Tibial nerve (tissue), 4 donors: ENCODE measurements at places on chromosomes 5 and 9. TPM values are rescaled to one million over a fixed set of nuclear protein-coding genes. Genes with fewer than 3 reads are reported as not detected.

DNA sequence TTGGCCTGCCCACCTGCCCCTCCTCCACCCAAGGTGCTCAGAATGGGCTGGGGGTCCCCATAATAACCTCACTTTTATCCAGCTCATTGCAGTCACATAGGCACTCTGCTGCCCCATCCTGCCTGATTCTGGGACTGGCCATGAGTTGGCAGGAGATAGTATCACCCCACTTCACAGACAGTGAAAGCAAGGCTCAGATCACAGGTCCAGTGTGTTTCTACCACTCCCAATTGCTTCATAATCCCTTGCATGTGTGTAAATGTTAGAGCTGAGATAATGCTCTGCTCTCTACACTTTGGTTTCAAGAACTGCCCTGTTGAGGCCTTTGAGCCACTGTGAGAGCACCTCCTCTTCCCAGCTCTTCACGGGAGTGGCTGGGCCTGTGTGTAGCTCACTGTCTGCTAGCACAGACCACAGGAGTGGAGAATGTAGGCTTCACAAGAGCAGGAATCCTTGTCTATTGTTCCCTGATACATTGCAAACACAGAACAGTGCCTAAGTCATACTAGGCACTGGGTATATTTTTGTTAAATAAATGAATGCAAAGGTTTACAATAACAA lies 8.4 kb downstream of the PCYOX1L start:
- DNase-seq, result no peak
- H3K36me3 ChIP-seq, result peaks cover 6% of the 10 kb centered on the region
- H3K27me3 ChIP-seq, result no peaks in the 10 kb centered on the region
- H3K27ac ChIP-seq, result no peak overlapping the region
- H3K4me3 ChIP-seq, result no peak overlapping the region
- H3K4me1 ChIP-seq, result peaks cover 9% of the 10 kb centered on the region

DNA sequence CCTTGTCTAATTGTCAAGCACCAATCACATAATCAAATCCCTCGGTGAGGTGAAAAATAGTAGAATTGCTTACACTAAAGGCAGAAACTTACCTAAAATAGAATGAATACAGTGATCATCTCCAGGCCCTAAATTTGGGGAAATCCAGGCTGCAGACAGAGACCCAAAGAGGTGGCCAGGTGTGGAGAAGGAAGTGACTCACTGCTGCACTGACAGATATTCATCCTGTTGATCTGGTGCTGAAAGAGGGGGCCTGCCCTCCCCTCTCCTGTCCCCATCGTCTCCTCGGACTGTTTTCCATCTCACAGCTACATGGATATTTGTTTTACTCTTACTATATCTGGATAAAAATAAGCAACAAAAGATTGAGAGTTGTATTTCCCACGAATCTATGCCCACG lies 15.9 kb downstream of the OR2Y1 start:
- no peak for DNase-seq
- H3K36me3 ChIP-seq, result no peaks in the 10 kb centered on the region
- no peak overlapping the region for H3K27ac ChIP-seq

DNA sequence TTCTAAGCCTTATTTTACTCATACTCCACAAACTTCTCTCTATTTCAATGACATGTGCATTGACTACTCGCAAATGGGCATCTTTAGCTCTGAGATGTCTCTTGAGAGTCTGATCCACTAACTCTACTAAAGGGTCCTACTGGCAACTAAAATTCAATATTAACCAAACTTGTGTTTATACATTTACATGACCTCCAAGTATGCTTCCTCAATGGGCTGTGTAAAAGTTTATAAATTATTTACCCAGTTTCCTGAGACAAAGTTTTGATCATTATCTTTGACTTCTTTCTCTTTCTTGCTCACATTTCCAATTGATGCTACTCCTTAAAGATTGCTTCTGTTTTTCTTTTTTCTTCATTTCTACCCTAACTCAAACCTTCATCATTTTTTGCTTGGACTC lies 510.1 kb upstream of the DAB2 start:
- H3K27me3 ChIP-seq, result no peaks in the 10 kb centered on the region
- no peaks in the 10 kb centered on the region for H3K4me1 ChIP-seq
- no peak overlapping the region for H3K27ac ChIP-seq
- no peak overlapping the region for H3K4me3 ChIP-seq
- H3K36me3 ChIP-seq, result no peaks in the 10 kb centered on the region

GRCh38 chr9:5876026-5876425 lies 14.7 kb upstream of the MLANA start:
- H3K27ac ChIP-seq, result no peak overlapping the region
- H3K4me3 ChIP-seq, result no peak overlapping the region
- no peaks in the 10 kb centered on the region for H3K36me3 ChIP-seq
- H3K27me3 ChIP-seq, result no peaks in the 10 kb centered on the region

Gene BAG1
- total RNA-seq, result 126 TPM

DNA sequence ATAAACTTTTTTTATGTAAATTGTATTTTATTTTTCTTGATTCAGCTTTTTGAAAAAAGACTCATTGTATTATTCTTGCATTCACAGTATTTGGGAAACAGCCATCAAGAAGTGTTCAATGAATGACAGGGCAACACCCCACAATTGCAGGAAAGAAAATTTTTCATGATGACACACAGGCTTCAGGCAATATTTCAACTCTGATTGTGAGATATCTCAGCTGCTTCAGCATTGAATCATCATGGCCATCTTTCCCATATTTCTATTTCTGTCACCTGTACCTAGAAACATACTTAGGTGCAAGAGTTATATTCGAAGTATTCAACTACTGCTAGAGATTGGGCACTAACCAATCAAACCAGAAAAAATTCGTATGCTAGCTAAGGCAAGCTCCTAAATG lies 446.0 kb downstream of the ISL1 start:
- DNase-seq, result no peak
- H3K27me3 ChIP-seq, result no peaks in the 10 kb centered on the region
- no peak overlapping the region for H3K4me3 ChIP-seq
- H3K27ac ChIP-seq, result no peak overlapping the region
- no peaks in the 10 kb centered on the region for H3K36me3 ChIP-seq

Gene HSPA9
- 225 TPM for total RNA-seq

Gene C6
- 37.6 TPM for total RNA-seq

DNA sequence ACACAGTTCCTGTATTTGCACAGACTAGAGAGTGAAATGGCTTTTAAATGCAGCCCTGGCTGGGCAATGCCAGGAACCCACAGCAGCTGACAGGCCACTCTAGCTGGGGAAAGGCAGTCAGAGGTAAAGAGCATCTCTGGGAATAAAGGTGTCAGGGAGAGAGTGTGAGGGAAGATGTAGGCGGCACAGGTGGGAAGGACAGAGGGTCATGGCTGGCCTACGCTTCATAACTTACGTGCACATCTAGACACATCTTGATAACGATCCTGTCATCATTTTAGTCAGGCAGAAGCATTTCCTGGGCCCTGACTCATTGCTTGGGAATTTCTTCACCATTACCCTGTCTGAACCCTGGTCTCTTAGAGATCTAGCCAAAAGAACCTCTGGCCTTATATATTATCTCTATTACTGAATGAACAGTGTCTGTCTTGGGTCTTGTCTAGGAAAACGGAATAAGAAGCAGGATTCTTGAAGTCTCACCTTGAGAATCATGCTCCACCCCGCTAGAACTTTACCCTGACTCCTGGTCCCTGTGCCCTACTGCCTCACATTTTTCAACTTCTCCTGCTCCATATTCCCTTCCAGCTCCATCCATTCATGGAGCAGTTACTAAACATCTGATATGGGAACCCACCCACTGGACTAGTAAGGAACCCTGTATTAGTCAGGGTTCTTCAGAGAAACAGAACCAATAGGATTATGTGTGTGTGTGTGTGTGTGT lies 106.4 kb upstream of the ELL2 start:
- H3K4me3 ChIP-seq, result no peak overlapping the region
- DNase-seq, result no peak
- no peaks in the 10 kb centered on the region for H3K27me3 ChIP-seq
- no peaks in the 10 kb centered on the region for H3K4me1 ChIP-seq

Gene PDGFRB
- 171 TPM for total RNA-seq

- H3K27ac ChIP-seq, result no peak overlapping the region
- no peak overlapping the region for H3K4me3 ChIP-seq
- no peak for DNase-seq
These were observed 10.6 kb upstream of the F2RL1 start for GRCh38 chr5:76808141-76808691.

DNA sequence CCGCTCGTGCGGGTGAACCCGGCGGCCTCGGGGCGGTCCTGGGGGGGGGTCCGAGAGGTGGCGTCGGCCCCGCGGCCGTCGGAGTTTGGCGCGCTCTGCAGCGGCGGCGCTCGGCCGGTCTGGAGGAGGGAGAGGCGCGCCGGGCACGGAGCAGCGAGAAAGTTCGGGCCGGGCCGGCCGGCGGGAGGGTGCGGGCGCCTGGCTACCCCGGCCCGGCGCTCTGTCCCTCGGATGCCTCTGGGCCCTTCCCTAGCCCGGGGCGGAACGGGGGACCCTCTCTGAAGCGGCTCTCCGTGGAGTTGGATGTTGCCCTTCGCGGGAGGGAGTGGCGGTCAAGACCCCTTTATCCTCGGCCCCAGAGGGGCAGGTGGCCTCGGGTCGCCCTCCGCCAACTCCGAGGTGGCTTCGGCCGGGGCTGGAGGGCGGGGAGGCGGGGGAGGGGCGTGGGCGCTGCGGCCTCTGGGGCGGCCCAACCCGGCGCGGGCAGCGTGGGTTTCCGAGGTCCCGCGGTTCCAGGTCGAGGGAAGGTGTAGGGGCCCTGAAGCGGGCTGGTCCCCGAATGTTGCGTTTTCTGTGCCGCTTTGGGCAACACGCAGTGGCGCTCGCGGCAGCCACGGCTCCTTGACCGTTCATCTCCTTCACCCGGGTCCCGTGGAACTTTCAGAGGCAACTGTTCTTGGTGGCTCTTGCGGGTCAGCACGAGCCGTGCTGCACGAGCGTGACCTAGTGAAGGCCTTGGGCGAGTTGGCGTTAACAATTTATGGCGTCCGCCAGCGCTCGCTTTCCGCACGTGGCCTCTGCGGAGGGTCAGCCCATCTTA lies 290.5 kb downstream of the DOCK8 start:
- H3K4me3 ChIP-seq, result peak overlapping the region; percentile 38
- no peak for DNase-seq
- H3K27ac ChIP-seq, result peak overlapping the region; percentile 50
- H3K27me3 ChIP-seq, result no peaks in the 10 kb centered on the region

Gene GPR21
- total RNA-seq, result 4.4 TPM

DNA sequence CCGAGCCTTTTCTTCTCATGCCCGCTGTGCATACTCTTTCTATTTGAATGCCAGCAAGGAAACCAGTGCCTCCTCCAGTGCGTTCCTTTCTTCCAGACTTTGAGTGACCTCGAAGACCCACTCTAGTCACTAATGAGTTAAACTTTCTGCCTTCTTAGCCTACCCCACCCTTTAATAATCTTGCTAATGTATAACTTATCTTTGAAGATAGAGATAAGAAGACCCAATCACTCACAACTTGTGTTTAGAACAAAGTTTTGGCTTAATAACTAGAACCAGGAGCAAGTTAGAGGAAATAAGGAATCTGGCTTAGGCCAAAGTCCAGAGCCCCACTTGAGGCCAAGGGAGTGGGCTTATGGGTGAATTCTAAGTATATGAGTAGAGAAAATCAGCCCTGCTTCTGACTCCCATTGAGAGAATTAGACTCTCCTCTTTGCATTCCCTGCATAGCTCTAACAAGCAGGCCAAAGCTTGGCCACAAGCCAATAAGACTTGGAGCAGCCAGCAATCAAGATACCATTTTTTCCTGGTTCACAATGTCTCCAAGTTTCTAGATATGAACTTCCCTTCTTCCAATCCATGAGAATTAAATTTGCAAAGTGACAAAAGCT lies 181.5 kb upstream of the PIK3R1 start:
- peak; percentile 44 for DNase-seq
- H3K27me3 ChIP-seq, result no peaks in the 10 kb centered on the region
- no peak overlapping the region for H3K27ac ChIP-seq
- H3K4me1 ChIP-seq, result peaks cover 13% of the 10 kb centered on the region
- no peak overlapping the region for H3K4me3 ChIP-seq

DNA sequence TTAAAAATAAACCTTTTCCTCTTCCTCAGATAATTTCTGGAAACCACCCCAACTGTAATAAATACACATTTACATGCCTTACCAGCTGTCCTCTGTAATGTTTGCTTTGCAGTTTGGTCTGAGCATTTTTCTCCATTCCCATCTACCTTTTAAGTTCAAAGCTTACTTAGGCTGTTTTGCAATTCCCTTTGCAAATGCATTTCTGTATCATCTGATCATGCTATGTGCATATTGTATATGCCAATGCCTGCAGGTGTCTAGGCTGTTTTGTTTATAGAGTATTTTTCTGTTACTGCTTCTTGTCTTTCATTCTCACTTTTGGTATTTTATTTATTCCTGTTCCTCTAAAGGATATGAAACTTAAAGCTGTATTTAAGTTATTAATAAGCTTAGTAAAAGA lies 86.3 kb downstream of the SLC44A1 start:
- no peaks in the 10 kb centered on the region for H3K27me3 ChIP-seq
- no peaks in the 10 kb centered on the region for H3K4me1 ChIP-seq
- no peaks in the 10 kb centered on the region for H3K36me3 ChIP-seq
- no peak overlapping the region for H3K27ac ChIP-seq
- H3K4me3 ChIP-seq, result no peak overlapping the region

- no peak overlapping the region for H3K4me3 ChIP-seq
- no peaks in the 10 kb centered on the region for H3K36me3 ChIP-seq
- H3K4me1 ChIP-seq, result no peaks in the 10 kb centered on the region
- H3K27ac ChIP-seq, result no peak overlapping the region
- H3K27me3 ChIP-seq, result no peaks in the 10 kb centered on the region
These were observed 18.6 kb downstream of the STKLD1 start for GRCh38 chr9:133394687-133395271.

Gene RNF208
- total RNA-seq, result 2.0 TPM

DNA sequence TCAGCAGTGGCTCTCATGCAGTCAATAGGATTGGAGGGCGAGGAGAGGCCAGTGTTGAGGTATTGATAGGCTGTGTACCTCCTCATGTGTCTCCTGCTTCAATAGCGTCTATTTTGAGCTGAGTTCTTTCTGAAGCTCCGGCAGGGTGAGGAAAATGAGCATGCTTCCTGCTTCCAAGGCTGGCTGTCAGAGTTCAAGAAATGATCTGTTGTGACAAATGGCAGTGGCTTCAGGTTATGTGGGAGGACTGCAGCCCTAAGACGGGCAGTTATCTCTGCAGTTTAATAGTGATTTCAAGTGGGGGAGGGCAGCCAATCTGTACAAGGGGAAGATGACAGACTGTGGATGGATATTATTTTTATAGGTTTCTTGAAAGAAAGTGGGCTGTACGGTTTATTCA lies 54.0 kb upstream of the CXCL14 start:
- H3K36me3 ChIP-seq, result no peaks in the 10 kb centered on the region
- no peaks in the 10 kb centered on the region for H3K27me3 ChIP-seq
- no peak for DNase-seq
- H3K4me3 ChIP-seq, result no peak overlapping the region

Gene HACD4
- 4.4 TPM for total RNA-seq

Gene INSL4
- not detected for total RNA-seq

DNA sequence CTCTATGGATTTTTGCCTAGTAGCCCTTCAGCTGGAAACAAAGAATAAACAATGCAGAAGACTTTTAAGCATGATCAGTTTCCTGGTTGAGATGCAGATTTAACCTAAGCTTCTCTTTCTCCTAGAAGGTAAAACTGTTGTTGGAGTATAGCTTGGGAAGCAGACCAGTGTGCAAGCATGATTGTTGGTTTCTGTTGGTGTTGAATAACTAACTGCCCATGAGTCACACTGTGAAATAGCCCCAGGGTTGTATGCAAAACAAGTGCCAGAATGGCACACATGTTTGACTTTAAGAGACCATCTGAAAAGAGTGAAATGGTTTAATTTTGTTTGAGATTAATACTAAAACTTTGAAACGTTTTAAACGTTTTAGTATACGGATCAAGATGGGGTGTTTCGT lies 227.1 kb downstream of the ARHGEF28 start:
- H3K36me3 ChIP-seq, result peaks cover 20% of the 10 kb centered on the region
- no peak for DNase-seq
- H3K27me3 ChIP-seq, result no peaks in the 10 kb centered on the region
- H3K4me3 ChIP-seq, result no peak overlapping the region
- peaks cover 8% of the 10 kb centered on the region for H3K4me1 ChIP-seq
- H3K27ac ChIP-seq, result no peak overlapping the region
